ENCODE measurements at places on chromosomes 5 and 9. TPM values are rescaled to one million over a fixed set of nuclear protein-coding genes. Genes with fewer than 3 reads are reported as not detected.

DRD1 gene
- total RNA-seq = 0.53 TPM

DMRT3 gene
- total RNA-seq = not detected

LCN1 gene
- total RNA-seq = not detected

PCDHA6 gene
- total RNA-seq = 0.26 TPM

DYNC2I2 gene
- total RNA-seq = 67.6 TPM

IER5L gene
- 93.7 TPM for total RNA-seq

PCDHAC1 gene
- total RNA-seq = 0.06 TPM

GHR gene
- total RNA-seq = 3.6 TPM

SLC34A3 gene
- total RNA-seq = 0.06 TPM

SLIT3 gene
- 42.5 TPM for total RNA-seq

RLN2 gene
- total RNA-seq = not detected

DOCK8 gene
- under 0.01 TPM for total RNA-seq

POU5F2 gene
- total RNA-seq = 0.53 TPM

SGCD gene
- 16.9 TPM for total RNA-seq

PCDHGC5 gene
- total RNA-seq = 3.4 TPM

SMIM33 gene
- not detected for total RNA-seq

CCNO gene
- total RNA-seq = 0.40 TPM

CTSV gene
- 0.26 TPM for total RNA-seq

GAS1 gene
- total RNA-seq = 5.5 TPM

IL33 gene
- total RNA-seq = 180 TPM

CDK5RAP2 gene
- total RNA-seq = 49.5 TPM

LEAP2 gene
- 0.06 TPM for total RNA-seq

WNK2 gene
- total RNA-seq = not detected

ZNF366 gene
- total RNA-seq = 0.06 TPM

PCDHB8 gene
- total RNA-seq = 0.62 TPM

ASTN2 gene
- total RNA-seq = 5.4 TPM

GAPT gene
- total RNA-seq = not detected

ANKRD34B gene
- not detected for total RNA-seq

SPINK1 gene
- not detected for total RNA-seq

PRDM9 gene
- total RNA-seq = not detected

ZNF354B gene
- total RNA-seq = 8.0 TPM

ACOT12 gene
- total RNA-seq = not detected

CBY3 gene
- total RNA-seq = not detected

QRFP gene
- not detected for total RNA-seq

SLC6A7 gene
- total RNA-seq = not detected
